ENCODE measurements at places on chromosomes 3 and 15. TPM values are rescaled to one million over a fixed set of nuclear protein-coding genes. Genes with fewer than 3 reads are reported as not detected.

LEKR1 gene
- total RNA-seq: 0.61 TPM

MOBP gene
- 0.04 TPM for total RNA-seq

LRRN1 gene
- 20.2 TPM for total RNA-seq

C3orf22 gene
- not detected for total RNA-seq

TRPM1 gene
- total RNA-seq: not detected

DNA sequence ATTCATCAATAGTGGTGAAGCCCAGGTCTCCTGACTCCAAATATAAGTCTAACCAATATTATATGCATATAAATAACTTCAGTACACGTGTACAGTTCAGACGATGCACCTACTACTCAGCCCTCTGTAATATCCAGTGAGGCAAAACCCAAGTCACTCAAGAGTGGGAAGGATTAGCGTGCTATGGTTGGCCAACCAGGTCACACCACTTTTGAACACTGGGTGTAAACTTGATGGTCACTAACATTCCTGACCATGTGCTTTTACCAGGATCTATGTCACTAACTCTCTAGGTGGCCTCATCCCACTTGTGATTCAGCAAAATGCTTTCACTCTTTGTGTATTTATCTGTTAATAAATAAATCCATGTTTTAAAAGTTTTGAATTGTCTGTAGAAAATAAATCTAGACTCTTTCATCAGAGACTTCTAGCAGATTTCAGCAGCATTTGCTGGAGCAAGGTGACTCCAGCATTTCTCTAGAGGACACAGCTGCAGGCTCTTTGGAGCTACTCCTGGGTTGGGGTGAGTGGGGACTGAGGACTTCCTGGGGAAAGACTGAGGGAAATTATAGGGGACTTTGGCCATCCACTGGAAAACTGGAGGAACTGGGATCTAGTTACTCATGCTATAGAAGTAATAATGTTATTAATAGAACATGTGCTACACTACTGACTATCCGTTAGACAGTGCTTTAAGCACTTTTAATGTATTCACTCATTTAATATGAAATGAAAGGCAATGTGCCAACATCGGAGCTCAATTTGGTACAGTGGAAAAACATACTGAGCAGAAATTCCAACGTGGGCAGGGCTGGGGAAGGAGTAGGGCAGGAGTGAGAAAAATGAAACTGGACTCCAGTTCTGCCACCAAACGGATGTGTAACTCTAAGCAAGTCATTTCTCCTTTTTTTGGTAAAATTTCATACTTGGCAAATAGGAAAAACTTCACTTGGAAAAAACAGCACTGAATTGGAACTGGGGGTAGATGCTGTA, 97.9 kb downstream of the RORA start:
- peaks cover 18% of the 10 kb centered on the region for H3K4me1 ChIP-seq
- H3K4me3 ChIP-seq: peak overlapping the region; percentile 8
- H3K27me3 ChIP-seq: no peaks in the 10 kb centered on the region
- peak overlapping the region; percentile 59 for H3K27ac ChIP-seq

DNA sequence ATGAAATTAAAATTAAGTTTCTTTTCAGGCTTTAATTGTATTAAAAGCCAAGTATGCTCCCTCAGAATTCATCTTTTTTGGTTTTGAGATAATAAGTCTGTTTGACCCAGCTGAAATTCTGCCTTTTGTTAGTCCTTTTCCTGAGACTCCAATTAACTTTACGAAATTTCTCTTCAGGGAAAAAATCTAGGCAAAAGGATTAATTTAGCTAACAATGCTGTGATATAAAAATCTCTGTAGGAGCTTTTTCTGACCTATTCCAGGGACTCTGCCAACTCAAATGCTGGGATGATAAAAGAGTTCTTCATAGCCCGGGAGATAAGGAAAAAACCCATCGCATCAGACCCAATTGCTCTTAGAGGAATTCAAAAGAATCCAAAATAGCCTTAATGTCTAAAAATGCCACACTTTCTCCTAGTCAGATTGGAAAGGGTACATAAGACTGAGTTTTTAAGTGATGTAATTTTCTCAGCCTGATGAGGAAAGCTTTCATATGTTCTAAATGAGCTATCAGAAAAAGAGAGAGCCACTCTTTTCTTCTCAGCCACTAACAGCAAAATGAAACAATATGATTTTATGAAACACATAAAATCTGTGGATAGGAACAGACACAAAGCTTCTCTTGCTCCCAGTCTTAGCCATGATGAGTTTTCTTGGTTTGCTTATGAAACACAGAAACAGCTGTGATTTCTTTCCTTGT, 405.1 kb downstream of the ROBO1 start:
- no peaks in the 10 kb centered on the region for H3K27me3 ChIP-seq
- no peaks in the 10 kb centered on the region for H3K4me1 ChIP-seq
- H3K36me3 ChIP-seq: no peaks in the 10 kb centered on the region
- no peak for DNase-seq
- H3K27ac ChIP-seq: no peak overlapping the region

GRCh38 chr3:144229953-144230352, 258.3 kb downstream of the DIPK2A start:
- no peak overlapping the region for H3K4me3 ChIP-seq
- no peak overlapping the region for H3K27ac ChIP-seq
- DNase-seq: no peak
- H3K36me3 ChIP-seq: no peaks in the 10 kb centered on the region
- H3K4me1 ChIP-seq: peaks cover 14% of the 10 kb centered on the region
- H3K27me3 ChIP-seq: no peaks in the 10 kb centered on the region

DNA sequence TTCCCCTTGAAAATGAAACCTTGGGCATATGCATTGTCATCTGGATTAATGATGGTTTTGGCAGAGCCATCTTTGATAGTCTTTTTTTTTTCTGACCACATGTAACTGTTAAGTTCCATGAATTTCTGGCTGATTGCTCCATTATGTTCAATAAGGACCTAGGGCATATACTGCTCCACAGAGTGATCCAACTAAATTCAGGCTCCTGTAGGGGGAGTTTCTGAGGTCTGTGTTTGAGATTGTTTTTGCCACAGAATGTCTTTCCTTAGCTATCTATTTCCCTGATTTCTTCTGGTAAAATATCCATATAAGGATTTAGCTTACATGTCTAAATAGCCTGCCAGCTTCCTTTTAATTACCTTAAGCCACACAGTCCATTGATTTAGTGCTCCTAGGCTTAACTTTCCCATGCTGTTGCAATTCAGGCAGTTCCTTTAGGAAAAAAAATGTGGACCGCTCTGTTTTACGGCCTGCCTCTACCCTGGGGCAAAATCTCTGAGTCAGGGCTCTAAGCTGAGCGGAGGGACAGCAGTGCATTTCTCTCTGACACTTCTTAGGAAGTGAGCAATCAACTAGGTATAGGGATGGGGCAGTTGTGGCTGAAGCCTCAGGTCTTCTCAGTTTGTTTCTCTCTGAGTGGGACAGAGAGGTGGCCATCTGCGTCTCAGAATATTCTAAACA, 796.2 kb downstream of the NR2F2 start:
- H3K27me3 ChIP-seq: no peaks in the 10 kb centered on the region
- H3K36me3 ChIP-seq: no peaks in the 10 kb centered on the region
- H3K4me3 ChIP-seq: no peak overlapping the region
- H3K4me1 ChIP-seq: no peaks in the 10 kb centered on the region
- H3K27ac ChIP-seq: no peak overlapping the region

- no peaks in the 10 kb centered on the region for H3K36me3 ChIP-seq
- no peak for DNase-seq
- no peak overlapping the region for H3K4me3 ChIP-seq
- H3K27ac ChIP-seq: no peak overlapping the region
These were observed 225.6 kb downstream of the TBL1XR1 start for GRCh38 chr3:176971613-176972174.

DNA sequence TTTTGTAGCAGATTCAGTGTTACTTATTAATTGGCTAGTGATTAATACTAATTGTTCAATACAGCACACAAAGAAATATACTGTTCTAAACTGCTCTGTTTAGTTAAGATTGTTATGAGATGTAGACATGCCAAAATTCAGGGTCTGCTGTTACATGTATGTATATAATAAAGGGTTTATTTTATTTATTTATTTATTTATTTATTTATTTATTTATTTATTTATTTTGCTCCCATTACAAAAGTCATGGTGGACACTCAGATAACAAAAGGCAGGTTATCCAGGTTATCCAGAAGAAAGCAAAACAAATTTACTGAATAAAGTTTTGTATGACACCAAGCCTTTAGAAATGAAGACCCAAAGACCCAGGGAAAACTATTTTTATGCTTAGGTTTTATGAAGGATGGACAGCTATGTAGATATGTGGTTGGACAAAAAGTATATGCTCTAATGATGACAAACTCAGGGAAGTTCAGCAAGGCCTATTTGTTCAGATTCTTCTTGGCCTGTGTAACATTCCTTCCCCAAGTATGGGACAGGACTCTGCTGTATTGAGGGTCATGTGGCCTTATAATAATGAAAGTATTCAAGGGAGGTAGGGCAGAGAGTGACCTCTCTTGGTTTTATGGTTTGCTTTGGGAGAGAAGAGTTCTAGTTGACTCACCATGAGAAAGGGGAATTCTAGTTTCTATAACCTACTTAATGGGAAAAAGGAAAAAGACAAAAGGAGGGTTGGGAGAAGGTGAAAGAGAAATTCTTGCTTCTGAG, 1056.8 kb downstream of the ROBO2 start:
- H3K27ac ChIP-seq: no peak overlapping the region
- H3K4me1 ChIP-seq: no peaks in the 10 kb centered on the region
- H3K36me3 ChIP-seq: no peaks in the 10 kb centered on the region
- no peaks in the 10 kb centered on the region for H3K27me3 ChIP-seq
- DNase-seq: no peak
- no peak overlapping the region for H3K4me3 ChIP-seq

DNA sequence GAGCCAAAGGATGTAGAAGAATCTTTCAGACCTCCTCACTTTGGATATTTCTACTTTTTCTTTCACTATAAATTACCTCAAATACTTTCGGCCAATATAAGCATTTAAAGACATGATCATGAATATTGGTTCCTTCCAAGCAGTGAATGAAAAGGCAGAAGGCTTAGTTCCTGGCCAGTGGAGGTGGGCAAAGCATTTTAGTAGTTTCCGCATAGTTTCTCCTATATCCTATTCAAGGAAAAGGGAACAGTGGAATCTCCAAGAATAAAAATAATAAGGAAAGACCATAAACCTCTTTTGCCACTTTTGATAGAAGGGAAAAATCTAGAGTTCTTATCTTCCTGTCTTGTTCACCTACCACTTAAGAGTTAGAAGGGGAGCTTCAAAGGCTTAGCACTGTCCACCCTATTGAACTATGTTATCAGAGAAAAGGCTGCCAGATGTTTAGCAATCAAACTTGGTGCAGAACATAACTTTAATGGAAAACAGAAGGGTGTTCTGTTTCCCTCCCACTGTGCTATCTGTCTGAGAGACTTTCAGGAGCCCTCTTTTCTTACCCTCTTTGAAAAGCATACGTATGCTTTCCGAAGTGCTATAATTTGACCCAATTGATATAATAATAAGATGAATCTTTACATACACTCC, 155.6 kb upstream of the DPH6 start:
- no peak for DNase-seq
- no peak overlapping the region for H3K4me3 ChIP-seq
- H3K27ac ChIP-seq: no peak overlapping the region
- H3K4me1 ChIP-seq: peaks cover 45% of the 10 kb centered on the region
- no peaks in the 10 kb centered on the region for H3K27me3 ChIP-seq

- no peak overlapping the region for H3K27ac ChIP-seq
- H3K4me1 ChIP-seq: no peaks in the 10 kb centered on the region
- H3K4me3 ChIP-seq: no peak overlapping the region
- no peaks in the 10 kb centered on the region for H3K36me3 ChIP-seq
- H3K27me3 ChIP-seq: no peaks in the 10 kb centered on the region
- no peak for DNase-seq
These were observed 404.5 kb downstream of the PDCD6IP start for GRCh38 chr3:34202975-34203374.

GRCh38 chr3:44021651-44022594, 219.8 kb upstream of the TOPAZ1 start:
- DNase-seq: no peak
- no peaks in the 10 kb centered on the region for H3K27me3 ChIP-seq
- H3K4me1 ChIP-seq: peaks cover 9% of the 10 kb centered on the region
- H3K27ac ChIP-seq: no peak overlapping the region
- no peaks in the 10 kb centered on the region for H3K36me3 ChIP-seq

- no peaks in the 10 kb centered on the region for H3K4me1 ChIP-seq
- no peak overlapping the region for H3K27ac ChIP-seq
- no peaks in the 10 kb centered on the region for H3K27me3 ChIP-seq
- no peaks in the 10 kb centered on the region for H3K36me3 ChIP-seq
- no peak for DNase-seq
These were observed 458.1 kb downstream of the DIPK2A start for GRCh38 chr3:144429719-144430121.

DNA sequence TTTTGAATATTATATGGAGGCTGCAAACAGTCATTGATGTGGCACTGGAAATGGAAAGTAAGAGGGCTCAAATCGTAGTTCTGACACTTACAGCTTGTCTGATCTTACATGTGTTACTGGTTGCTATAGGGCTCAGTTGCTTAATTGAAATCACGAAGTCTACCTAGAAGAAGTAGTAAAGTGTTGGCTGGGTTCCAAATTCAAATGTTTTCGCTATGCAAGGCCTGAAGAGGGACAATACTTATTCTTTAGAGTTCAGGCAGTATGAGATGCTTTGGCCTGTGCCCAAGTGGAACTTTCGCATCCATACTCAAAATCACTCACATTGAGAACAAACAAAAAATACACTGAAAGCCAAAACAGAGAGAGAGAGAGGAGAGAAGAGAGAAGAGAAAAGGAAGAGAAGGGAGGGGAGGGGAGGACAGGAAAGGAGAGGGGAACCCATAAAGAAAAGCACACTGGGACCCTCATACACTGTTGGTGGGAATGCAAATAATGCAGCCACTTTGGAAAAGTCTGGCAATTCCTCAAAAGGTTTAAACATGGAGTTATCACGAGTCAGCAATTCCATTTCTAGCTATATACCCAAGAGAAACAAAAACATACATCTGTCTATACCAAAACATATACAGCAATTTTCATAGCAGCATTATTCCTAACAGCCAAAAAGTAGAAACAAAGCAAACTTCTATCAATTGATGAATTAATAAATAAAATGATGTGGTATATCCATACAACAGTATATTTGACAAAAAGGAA, 2.9 kb upstream of the FXR1 start:
- DNase-seq: no peak
- H3K36me3 ChIP-seq: peaks cover under 1% of the 10 kb centered on the region
- H3K27ac ChIP-seq: no peak overlapping the region
- H3K4me1 ChIP-seq: peaks cover 4% of the 10 kb centered on the region
- no peak overlapping the region for H3K4me3 ChIP-seq

DNA sequence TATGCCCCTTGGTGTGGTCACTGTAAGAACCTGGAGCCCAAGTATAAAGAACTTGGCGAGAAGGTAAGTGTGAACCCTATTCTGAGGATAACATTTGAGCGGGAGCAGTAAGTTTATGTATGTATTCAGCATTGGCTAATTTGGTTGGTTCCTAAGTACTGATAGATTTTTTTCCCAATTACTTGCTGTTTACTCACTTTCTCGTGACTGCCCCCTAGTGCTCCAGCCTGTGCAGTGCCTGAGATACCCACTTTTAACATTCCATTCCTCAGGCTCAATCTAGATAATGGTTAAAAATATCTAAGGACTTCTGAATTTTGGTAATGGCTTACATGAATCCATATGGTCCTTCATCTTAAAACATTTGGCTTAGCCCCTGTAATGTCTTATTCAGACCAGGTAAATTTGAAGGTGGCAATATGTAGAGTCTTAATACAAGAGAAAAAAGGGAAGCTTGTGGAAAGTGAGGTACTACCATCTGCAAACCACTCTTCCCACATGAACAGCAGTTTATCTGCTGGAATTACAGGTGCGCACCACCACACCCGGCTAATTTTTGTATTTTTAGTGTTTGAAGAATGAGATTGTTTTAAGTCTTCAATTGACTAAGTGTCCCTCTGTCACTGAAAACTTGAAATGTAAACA, 7.1 kb downstream of the ELL3 start:
- DNase-seq: peak; percentile 57
- peaks cover 73% of the 10 kb centered on the region for H3K36me3 ChIP-seq
- H3K4me1 ChIP-seq: no peaks in the 10 kb centered on the region
- H3K4me3 ChIP-seq: no peak overlapping the region
- no peak overlapping the region for H3K27ac ChIP-seq
